ENCODE measurements at places on chromosomes 12 and 14.
A peak's percentile ranks its signal among the peaks of the same experiment; 100 is the strongest.

DNA sequence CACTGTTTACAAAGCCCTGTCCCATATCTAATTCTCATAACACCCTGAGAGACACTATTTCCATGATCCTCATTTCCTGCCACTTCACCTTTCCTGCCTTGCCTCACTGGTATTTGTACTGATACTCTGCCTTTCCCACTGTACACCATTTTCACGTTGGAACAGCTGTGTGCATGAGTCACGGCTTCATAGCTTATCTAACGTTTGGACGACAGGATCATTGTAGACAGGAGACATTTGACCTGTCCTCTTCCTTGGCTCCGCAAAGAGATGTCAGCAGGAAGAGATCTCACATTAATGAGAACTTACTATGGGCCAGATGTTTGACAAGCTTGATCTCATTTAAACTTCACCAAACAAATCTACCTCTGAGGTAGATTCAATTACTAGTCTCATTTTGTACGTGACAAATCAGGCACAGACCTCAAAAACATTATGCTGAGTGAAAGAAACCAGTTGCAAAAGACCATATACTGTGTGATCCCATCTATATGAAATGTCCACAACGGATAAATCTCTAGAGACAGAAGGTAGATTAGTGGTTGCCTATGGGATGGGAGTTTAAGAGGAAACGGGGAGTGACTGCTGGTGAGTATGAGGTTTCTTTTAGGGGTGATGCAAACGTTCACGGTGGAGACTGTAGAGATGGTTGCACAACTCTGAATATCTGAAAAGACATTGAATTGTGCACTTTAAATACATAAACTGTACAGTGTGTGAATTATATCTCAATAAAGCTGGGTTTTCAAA, 71.2 kb downstream of the KCNK13 start:
- DNase-seq = no peak

- no peak for DNase-seq
These were observed 9.5 kb upstream of the NR4A1 start for GRCh38 chr12:52041695-52042123.

DNA sequence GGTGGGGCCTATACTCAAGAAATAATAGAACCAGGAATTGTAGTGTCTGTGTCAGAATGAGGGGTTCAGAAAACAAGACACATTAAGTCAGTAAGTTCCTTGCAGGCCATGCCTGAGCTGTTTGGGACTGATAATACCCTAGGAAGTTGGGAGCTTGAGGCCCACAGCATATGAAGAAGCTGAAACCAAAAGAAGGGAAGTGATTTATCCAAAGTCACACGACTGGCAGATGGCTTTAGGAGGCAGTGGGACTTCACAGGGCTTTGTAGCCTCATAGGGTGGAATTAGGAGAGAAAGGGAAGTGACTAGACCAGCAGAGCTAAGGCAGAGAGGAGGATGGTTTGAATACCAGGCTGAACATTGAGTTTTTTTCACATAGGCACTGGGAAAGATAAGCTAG, 56.6 kb upstream of the SRSF5 start:
- no peak for DNase-seq

- peak; percentile 68 for DNase-seq
These were observed 18.1 kb downstream of the EGLN3 start for GRCh38 chr14:33932576-33933345.

DNA sequence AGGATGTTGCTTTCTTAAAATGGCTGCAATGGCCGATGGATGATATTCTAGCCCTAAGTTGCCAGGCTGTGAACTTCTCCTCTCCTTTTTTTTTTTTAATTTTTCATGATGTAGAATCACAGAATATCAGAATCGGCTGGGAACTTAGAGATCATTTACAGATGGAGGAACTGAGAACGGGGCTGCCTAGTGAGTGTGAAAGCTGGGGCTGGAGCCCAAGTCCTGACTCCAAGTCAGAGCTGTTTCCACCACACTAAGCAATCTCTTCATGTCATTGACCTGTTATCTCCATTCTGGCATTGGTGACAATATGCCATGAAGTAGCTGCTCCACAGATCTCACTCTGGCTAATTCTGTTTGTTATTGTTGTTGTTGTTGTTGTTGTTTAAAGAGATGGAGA, 121.7 kb downstream of the SLC38A1 start:
- no peak for DNase-seq

- no peak for DNase-seq
These were observed 65.5 kb downstream of the ADCK1 start for GRCh38 chr14:77865455-77865854.

GRCh38 chr12:30909349-30910037, 17.1 kb upstream of the TSPAN11 start:
- no peak for DNase-seq

GRCh38 chr12:76627346-76628135, 68.0 kb upstream of the OSBPL8 start:
- no peak for DNase-seq

DNA sequence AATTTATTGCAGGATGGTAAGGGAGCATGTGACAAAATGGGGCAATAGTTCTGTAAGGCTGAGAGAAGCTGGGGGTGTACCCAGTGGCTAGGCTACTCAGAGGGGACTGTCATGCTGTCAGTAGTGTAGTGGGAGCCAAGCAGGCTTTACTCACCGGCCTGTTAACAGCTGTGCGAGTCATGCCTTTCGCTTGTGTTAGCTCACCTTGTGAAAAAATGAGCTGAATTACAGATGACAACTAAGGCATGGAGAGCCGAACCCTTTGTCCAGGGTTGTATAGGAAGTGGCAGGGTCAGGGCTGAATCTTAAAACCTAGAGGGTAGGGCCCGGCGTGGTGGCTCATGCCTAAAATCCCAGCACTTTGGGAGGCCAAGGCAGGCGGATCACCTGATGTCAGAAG, 37.9 kb downstream of the SH2B3 start:
- no peak for DNase-seq

DNA sequence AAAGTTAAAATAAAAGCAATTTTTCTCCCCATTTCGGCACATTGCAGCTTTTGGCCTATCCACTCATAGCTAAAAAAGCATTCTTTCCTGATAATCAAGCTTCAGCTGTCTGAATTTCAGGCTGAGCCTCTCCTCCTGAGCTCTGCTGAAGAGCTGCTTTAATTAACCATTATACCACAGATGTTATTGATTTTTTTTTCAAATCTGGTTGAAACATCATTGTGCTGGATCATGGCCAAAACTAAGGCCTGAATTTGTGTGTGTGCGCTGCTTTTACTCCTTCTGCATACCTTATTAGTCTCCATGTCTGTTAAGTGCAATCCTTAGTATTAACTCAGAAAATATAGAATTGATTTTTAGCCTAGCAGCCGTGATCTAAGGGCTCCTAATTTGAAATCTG, 52.3 kb downstream of the MBIP start:
- DNase-seq = peak; percentile 40

Data from NCI-H748 treated with DMSO at 0.1 percent for 48 hours (cell line).